ENCODE measurements at places on chromosomes 4 and X.

DNA sequence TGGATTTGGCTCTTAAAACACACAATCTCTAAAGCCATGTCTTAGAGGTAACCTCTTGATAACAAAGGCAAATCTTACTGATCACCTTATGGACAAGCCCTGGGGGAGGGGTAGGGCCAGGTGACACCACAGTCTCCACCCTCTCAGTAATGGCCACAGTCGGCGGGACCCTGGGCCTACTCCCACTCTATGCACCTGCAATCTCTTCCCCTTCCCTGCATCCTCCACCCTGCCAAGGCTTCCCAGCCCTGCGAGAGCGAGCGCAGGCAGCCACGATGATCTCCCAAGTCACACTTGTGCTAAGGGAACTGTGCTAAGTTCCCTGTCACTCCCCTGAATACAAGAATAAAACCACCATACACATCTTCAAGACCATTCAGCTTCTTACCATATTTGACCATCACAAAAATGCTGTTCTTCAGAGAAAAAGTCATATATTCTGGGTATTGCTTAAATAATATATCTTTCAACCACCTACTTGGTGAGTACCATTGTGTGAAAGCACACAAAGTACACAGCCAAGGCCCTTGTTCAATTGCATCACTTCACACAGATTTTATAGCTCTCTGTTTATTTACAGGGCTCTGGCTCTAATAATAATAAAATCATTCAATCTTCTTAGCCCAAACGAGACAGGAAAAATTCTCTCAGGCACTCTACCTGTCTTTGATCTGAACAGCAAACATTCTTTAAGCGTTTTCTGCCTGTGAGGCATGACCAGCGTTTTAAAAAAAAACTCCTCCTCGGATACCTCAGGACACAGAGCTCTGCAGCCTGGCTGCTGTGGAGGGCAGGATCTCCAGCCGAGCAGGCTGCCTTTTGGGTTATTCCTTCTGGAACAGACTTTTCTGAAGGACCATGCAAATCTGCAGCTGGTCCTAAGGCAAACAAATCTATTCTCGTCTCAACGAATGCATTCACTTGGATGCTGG, 115.7 kb upstream of the MAP3K15 start:
- no peak for DNase-seq

- no peak for DNase-seq
Observed at GRCh38 chrX:109672239-109672638, 47.3 kb upstream of the KCNE5 start.

DNA sequence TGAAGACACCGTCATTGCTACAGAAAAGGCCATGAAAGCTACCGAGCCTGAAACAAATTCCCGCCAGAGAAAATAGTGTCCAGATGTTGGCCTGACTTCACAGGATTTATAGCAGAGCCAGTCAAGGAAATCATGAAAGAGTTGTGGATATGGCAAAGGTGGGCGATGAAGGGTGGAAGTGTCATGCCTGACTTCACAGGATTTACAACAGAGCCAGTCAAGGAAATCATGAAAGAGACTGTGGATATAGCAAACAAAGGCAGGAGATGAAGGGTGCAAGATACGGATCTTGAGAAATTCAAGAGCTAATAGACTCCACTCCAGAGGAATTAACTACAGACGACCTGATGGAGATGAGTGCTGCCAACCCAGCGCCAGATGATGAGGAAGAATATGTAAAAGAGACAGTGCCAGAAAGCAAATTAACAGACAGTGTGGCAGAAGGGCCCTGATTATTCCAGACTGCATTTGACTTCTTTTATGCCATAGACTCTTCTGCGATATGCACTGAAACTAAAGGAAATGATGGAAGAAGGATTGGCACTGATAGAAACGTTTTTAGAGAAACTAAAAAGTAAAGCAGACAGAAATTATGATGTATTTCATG, 17.2 kb downstream of the TRMT44 start:
- no peak for DNase-seq

GRCh38 chrX:6685489-6685888, 150.6 kb upstream of the VCX3A start:
- no peak for DNase-seq

DNA sequence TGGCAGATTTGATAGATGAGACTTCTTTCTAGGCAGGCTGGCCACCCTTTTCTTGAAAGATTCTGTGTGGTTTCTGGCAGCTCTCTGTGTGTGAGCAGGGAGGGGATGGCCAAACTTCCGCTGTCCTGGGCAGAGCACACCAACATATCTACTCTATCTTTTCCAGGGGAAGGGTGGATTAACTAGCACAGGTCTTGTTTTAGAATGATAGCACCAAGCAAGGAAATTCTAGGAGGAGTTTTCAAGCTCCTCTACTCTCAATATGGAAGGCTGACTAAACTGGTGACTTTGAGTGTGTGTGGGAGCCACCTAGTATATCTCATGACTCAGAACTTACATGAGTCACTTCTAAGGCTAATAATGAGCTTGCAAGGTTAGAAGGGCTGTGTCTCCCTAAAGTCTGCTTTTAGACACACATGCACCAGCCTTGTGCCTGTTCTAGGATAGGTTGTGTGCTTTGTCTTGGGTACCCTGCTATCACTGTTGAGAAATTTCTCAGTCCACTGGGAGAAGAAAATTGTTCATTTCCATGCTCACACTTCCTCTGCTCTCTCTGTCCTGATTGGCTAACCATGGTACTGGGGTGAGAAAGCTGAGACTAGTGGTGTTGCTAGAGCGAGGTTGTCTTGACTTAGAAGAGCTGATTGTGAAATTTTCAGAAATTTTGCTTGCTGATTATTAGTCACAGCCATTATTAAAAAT, 72.9 kb downstream of the YIPF6 start:
- no peak for DNase-seq

GRCh38 chr4:143512978-143513313, 556 bp upstream of the SMARCA5 start:
- DNase-seq = no peak

DNA sequence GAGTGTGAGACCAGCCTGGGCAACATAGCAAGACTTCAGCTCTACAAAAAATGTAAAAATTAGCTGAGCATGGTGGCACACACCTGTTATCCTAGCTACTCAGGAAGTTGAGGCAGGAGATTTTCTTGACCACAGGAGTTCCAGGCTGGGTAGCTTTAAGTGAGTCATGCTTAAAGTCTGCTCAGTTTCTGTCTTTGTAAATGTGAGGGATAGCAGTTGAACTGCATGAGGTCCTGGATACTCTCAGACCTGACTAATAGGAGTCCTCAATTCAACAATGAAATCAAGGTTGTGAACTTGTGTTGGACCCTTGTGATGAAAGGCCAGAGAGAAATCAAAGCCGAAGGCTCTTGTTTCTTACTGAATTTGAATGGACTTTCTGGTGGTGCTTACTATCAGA, 45.2 kb downstream of the STARD8 start:
- DNase-seq = no peak

- DNase-seq = no peak
Observed at GRCh38 chrX:29834311-29834710, 381.1 kb upstream of the MAGEB2 start.

DNA sequence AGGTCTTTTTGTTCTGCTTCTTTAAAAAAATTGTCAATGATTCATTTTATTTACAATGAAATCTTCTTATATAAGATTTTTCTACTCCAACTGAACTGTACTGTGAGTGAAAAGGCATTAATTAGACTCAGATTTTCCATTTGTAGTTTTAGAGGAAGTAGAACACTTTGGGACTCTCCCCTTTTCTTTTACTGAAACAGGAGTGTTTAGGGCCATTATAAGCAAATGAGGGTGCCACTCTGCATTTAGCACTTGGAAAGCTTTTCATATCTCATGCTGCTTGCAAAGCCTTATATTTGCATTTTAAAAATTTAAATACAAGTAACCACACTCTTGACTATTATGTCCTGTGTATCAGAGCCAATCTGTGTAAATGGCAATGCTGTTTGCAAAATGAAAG, 584.3 kb downstream of the KLHL13 start:
- no peak for DNase-seq

- DNase-seq = no peak
Observed at GRCh38 chrX:105999294-105999693, 39.2 kb downstream of the SERPINA7 start.

- DNase-seq = no peak
Observed at GRCh38 chr4:61723492-61723891, 523.4 kb downstream of the ADGRL3 start.

DNA sequence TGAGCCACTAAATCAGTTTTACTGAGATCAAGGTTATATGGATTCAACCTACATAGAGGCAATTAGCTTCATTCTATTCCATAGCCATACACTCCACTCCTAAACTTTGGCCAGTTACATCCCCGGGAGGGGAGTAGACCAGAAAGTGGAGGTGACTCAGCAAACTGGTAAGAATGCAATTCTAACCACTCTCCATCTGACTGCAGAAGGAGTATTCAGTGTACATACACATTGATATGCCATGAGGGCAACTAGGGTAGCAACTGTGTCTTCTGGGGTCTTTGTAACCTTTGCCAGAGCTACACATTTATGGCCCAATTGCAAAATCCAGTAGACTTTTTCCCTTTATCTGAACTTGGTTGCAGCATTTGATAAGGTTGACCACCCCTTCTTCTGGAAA, 7.6 kb downstream of the SLC25A43 start:
- no peak for DNase-seq

GRCh38 chr4:105605493-105605892, 53.1 kb downstream of the ARHGEF38 start:
- DNase-seq = no peak

DNA sequence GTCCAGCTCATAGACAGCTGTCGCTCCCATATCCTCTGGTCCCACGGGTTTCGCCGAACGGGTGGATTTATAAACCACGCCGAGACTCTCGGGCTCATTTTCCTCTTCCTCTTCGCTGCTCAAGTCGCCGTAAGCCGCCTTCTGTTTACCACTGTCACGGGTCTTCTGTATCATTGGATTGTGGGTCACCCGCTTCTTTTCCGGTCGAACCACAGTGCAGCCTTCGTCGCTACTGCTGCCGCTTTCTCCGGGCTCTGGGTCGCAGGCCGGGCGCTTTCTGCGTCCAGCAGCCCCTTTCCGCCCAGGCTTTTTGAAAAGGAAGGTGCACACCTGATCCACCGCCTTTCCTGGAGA, 311 bp downstream of the RNF113A start:
- no peak for DNase-seq

DNA sequence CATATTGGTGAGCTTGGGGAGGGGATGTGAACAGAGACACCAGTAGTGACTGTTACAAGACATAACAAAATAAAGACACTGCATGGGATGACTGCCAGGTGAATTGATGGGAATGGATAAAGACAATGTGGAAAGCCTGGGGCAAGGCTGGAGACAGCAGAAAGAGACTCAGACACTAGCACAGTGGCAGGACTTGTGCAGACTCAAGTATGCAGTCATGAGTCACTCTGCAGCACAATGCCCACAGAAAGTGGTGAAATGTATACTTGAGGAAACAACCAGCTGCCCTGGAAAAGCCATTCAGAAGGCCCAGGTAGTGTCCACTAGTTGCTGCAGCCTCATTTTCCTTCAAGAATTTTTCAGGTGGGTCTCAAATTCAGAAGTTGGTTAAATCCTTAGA, 452.3 kb downstream of the MID1IP1 start:
- no peak for DNase-seq

DNA sequence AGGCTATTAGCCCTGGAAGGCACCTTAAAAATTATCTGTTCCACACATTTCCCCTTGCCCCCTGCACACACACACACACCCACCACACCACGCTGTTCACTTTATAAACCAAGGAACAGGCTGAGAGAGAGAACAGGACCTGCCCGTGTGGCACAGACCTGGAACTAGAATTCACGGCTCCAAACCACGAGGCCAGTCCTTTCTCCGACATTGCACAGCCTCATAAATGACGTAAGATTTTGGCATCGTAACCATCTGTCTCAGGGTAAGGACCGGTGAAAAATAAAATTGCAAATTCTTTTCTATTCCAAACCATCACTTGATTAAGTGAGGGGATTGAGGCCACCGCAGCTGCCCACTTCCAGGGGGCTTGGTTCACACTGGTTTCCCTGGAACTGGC, 330.3 kb downstream of the BCOR start:
- no peak for DNase-seq

DNA sequence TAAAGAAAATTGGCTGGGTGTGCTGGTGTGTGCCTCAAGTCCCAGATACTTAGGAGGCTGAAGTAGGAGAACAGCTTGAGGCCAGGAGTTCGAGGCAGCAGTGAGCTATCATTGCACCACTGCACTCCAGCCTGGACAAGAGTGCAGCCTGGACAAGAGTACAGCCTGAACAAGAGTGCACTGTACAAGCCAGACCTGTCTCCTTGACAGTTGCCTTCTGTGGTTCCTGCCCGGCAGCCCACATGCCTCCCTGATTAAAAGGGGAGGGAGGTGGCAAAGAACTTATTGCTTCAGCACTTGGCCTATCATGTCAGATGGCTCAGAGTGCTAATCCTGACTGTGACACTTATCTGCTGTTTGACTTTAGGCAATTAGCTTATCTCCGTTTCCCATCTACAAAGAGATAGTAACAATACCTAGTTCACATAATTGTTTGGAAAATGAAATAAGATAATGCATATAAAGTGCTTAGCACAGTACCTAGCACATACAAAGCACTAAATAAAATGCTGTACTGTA, 249.1 kb downstream of the DCLK2 start:
- DNase-seq = no peak

DNA sequence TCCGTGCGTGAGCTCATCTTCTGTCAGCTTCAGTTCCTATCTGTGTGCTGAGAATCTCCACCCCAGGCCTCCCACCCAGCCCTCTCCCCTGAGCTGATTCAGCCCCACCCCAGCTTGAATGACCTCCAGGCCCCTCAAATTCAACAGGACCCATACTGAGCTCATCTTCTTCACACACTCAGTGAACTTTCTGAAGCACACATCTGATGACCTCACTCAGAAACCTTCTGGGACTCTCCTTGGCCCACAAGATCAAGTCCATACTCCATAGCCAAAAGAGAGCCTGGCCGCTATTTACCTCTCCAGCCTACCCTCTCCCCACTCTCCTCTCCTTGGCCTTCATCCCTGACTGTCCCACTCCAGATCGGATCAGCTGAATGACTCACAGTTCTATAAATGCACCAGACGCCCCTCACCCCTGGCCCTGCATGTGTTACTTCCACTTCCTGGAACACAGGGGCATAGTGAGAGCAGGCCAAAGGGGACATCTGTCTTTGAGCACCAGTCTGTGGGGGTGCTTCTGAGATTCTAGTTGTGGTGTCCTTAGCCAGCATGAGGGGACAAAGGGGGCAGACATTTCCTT, 62.5 kb downstream of the PJA1 start:
- DNase-seq = no peak

- peak; percentile 54 for DNase-seq
Observed at GRCh38 chrX:70434352-70434866, 10.2 kb upstream of the DLG3 start.

- DNase-seq = peak; percentile 69
Observed at GRCh38 chr4:56505269-56506130, at the start of gene ARL9. Gene ARL9 (plus strand): TSS chr4:56505791. CDS start chr4:56505863, 72 bp downstream.

DNA sequence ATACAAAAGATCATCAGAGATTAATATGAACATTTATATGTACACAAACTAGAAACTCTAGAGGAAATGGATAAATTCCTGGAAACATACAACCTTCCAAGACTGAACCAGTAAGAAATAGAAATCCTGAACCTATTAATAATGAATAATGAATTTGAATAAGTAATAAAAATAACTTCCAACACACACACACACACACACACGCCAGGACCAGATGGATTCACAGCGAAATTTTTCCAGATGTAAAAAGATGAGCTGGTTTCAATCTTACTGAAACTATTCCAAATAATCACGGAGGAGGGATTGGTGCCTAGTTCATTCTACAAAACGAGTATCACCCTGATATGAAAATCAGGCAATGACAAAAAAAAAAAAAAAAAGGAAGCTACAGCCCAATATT, 1095.0 kb downstream of the FAT4 start:
- DNase-seq = no peak

Measured in activated CD4-positive, alpha-beta T cell treated with anti-CD3 and anti-CD28 coated beads, Interleukin-2, amount 10 ng/mL, durations not matched to agents 7 days and 5 days (primary cell).